ENCODE measurements at places on chromosomes 12 and 14. TPM values are rescaled to one million over a fixed set of nuclear protein-coding genes. Genes with fewer than 3 reads are reported as not detected.

DNA sequence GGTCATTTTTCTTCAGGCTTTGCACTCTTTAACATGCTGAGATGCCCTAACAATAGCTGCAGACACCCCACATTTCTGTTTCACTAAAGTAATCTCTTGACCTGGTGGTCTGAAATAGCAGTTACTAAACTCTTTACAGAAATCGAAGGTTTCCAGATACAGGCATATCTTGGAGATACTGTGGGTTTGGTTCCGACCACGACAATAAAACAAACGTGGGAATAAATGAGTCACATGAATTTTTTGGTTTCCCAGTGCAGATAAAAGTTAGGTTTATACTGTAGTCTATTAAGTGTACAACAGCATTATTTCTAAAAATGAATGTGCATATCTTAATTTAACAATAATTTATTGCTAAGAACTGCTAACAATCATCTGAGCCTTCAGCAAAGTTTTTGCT lies 208.7 kb downstream of the EGLN3 start:
- no peak for DNase-seq

Gene TPPP2
- not detected for total RNA-seq

DNA sequence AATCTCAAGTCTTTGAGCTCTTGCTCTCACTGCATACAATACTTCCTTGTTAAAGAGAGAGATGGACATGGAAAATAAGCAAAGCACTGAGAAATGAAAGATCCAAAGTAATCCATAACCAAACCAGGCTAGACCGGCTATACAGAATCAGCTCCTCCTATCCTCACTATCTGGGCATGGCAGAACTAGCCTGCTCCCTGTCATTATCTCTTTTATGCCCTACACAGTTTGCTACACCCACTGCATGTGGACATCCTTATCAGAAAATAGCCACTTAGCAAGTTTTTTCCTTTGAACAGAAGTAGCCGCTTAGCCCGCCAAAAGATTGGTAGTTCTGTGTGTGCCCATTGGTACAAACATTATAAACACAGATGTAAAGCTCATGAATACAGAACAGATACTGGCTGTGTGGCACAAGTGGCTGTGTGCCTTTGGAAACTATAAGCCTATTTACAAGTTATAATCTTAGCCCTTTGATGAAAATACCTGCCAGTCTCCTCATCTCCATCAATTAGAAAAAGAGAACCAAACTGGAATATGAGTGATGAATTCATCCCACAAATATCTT lies 34.7 kb downstream of the SPTB start:
- no peak for DNase-seq

Gene RAPGEF3
- 4.7 TPM for total RNA-seq

Gene ZNF219
- total RNA-seq = 15.5 TPM

Data from OCI-LY7 (cell line).